ENCODE measurements at places on chromosomes 16 and 17.

DNA sequence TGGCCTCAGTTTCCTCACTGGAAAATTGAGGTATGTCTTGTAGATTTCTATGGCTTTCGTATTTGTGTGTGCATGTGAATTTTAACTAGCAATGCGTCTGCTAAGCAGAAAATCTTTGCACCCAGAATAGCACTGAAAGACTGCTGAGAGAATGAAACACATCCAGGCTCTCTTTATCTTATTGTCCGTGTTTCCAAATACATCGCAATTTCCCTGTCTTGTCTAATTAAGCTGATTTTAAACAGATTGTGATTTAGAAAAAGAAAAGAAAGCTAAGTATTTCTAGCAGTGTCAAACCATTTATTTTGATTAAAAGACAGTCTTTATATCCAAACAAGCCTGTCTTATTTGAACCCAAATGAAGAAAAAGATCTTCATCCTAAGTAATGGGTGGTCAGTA, 168.6 kb downstream of the PMP22 start:
- DNase-seq = no peak

GRCh38 chr16:14036889-14037288, 34.2 kb upstream of the MRTFB start:
- DNase-seq = no peak

GRCh38 chr16:54632322-54633220, 298.1 kb upstream of the IRX5 start:
- DNase-seq = no peak

DNA sequence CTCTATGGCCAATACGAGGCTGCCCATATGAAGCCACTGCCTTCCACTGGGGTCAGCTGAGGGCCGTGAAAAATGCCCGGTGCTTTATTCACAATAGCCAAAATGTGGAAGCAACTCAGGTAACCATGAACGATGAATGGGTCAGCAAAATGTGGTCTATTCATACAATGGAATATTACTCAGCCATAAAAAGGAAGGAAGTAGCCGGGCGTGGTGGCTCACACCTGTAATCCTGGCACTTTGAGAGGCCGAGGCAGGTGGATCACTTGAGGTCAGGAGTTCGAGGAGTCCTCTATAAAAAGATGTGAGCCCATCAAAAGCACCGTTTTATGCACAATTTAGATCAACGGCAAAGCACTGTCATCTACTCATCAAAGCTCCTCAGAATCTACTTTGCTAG, 5.2 kb upstream of the TRAP1 start:
- DNase-seq = no peak

- peak; percentile 83 for DNase-seq
Observed at GRCh38 chr16:1770328-1771187, 785 bp downstream of the NME3 start.

- no peak for DNase-seq
Observed at GRCh38 chr17:81340607-81341515, 45.8 kb upstream of the SLC38A10 start.

All from natural killer cell treated with Interleukin-12 subunit alpha and Interleukin-12 subunit beta and Interleukin-15 and Interleukin-18, amount 100 ng/mL, for 72 hours (primary cell).